Lower lobe of right lung (tissue), 2 donors: ENCODE measurements at places on chromosomes 5 and 9.

DNA sequence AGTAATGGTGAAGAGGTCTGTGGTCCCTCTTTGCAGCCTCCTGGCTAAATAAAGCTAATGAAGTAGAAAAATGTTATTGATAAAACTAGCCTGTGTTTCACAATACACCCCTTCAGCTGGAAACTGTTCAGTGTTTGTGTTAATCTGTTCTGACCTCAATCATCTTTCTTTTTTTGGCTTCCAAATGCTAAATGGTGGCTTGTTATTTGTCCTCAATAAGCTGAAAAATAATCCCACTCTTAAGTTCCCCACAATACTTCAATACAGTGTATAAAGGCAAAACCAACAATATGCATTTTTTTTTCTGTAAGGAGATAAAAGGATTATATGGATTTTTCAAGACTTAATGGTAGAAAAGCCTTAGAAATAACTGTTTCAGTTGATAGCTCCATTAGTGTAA, 560.5 kb downstream of the TUSC1 start:
- DNase-seq, result no peak

- DNase-seq, result no peak
Observed at GRCh38 chr9:17509151-17509550, 69.7 kb upstream of the SH3GL2 start.

- no peak for DNase-seq
Observed at GRCh38 chr5:26903469-26903868, 134.9 kb downstream of the CDH9 start.

- no peak for DNase-seq
Observed at GRCh38 chr5:143188083-143188482, 215.4 kb downstream of the NR3C1 start.

GRCh38 chr5:80341016-80341775, 21.4 kb downstream of the SPZ1 start:
- no peak for DNase-seq
